Kasumi-1 (cell line): ENCODE measurements at places on chromosomes 2 and 18.
A peak's percentile ranks its signal among the peaks of the same experiment; 100 is the strongest.

- DNase-seq, result no peak
Measured at GRCh38 chr18:24396082-24396633, 1.5 kb downstream of the OSBPL1A start.

DNA sequence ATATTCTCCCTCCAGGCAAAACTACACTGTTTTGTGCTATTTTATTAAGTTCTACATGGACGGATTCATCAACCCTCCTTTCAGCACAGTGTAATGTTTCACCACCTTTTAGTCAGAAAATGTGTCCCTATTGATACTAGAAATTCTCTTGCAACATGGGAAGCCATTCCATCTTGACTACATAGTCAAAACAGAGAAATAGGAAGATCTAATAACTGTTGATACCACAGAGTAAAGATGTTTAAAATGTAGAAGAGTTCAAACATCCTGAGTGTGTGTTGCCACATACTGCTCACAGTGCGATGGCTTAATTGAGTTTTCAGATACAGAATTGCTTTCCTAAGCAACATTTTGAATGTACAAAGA, 492.2 kb upstream of the RAB12 start:
- DNase-seq, result no peak

GRCh38 chr2:70515938-70516337, 37.7 kb downstream of the TGFA start:
- peak; percentile 54 for DNase-seq

DNA sequence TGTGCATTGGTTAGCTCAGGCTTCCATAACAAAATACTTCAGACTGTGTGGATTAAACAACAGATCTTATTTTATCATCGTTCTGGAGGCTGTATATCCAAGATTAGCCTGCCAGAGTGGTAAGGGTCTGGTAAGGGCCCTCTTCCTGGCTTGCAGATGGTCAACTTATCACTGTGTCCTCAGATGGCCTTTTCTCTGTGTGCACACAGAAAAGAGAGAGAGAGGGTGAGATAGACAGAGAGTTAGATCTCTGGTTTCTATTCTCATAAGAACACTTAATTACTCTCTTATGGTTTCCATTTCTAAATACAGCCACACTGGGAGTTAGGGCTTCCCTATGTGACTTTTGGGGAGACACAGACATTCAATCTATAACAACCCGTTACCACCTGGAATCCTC, 1003.5 kb downstream of the TSN start:
- no peak for DNase-seq

GRCh38 chr18:75304678-75305557, 94.3 kb downstream of the TSHZ1 start:
- DNase-seq, result no peak

- DNase-seq, result no peak
Measured at GRCh38 chr2:229230911-229231310, 40.2 kb downstream of the PID1 start.

DNA sequence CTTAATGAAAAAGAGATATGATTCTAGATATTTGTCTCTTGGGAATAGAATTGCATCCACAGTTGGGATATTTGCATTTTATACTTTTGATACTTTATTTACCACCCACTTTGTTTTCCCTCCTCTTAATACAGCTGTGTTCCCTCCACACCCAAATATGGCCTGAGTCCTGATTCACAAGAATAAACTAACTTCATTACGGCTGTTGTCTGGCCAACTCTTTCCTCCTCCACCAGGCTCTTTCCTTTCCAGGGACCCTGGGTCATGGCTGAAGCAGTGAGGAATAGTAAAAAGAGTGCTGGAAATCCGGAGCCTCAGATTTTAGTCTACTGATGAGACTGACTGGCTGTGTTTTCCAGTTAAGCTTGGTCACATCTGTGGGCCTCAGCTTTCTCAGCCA, 48.4 kb upstream of the STAM2 start:
- DNase-seq, result no peak

GRCh38 chr2:234823877-234824376, 127.9 kb upstream of the SH3BP4 start:
- DNase-seq, result no peak
